ENCODE measurements at places on chromosomes 1 and 21.

DNA sequence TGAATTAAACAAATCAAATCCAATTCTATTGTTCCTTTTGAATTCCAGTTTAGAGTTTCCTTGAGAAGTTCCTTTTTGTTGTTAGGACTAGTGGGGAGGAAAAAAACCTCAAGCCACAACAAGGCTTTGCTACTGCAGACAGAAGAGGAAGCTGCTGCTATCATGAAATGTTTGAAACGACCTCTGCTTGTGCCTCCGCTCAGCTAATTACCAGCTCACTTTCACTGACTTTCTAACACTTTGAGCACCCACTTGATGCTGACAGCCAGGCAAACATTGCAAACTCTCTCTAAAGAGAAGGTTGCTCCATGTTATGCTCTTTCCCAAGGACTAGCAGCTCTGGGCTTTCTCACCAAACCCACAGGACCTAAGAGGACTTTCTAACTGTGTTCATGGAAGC, 203.9 kb upstream of the PROX1 start:
- no peak for DNase-seq

DNA sequence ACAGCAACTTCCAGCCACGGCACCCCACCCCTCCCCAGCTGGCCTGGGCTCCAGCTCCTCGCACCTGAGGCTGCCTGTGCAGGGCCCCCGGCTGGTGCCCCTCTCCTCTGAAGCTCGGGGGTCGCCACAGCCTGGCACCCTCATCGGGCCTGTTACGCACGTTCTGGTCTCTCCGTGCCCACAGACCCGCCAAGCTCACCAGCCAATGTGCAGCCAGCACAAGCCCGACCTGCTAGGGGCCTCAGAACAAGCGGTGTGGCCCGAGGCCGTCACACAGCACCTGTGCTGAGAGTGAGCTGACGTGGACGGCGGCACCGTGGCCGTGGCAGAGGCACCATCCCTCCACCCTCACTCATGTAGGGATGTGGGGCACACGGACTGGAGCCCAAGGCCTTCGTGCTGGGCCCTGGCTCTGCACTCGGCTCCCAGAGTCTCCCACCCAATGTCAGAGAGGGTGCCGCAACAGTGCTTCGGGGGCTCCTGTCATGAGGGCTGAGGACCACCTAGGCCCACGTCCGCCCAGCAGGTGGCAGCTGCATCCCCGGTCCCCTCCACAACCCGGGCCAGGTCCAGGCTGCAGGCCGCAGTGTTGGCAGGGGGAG, 4.4 kb upstream of the SAMD11 start:
- DNase-seq: peak; percentile 82

DNA sequence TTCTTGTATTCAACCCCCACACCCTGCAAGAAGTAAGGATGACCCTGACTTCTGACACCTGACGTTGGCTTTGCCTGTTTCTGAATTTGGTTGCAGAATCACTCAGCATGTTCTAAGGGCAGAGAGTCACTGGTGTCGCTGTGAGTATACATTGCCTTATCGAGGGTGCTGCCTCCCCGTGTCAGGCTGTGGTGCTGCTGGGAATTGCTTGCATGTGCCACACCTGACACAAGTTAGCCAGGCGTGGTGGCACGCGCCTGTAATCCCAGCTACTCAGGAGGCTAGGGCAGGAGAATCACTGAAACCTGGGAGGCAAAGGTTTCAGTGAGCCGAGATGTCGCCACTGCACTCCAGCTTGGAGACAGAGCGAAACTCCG, 45.9 kb downstream of the WDR4 start:
- no peak for DNase-seq

DNA sequence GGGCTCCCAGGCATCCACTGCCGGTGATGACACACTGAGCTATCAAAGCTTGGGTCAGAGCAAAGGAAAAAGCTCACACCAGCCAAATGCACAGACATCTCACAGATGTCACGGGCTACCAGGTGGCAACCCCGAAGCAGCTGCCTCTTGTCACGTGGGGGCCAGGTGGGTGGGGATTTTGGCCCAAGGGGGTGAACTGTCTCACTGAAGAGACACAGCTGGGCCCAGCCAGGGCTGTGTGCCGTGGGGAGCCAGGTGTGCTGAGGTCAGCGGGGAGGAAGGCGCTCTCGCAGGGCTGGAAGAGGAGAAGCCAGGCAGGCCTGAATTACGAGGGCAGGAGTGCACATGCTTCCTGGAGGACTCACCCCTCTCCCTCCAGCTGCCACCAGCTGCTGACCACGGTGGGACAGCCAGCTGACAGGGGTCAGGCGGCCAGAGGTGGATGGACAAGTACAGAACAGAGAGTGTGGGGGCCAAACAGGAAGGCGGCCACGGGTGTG, 32.4 kb downstream of the KCNN3 start:
- no peak for DNase-seq

DNA sequence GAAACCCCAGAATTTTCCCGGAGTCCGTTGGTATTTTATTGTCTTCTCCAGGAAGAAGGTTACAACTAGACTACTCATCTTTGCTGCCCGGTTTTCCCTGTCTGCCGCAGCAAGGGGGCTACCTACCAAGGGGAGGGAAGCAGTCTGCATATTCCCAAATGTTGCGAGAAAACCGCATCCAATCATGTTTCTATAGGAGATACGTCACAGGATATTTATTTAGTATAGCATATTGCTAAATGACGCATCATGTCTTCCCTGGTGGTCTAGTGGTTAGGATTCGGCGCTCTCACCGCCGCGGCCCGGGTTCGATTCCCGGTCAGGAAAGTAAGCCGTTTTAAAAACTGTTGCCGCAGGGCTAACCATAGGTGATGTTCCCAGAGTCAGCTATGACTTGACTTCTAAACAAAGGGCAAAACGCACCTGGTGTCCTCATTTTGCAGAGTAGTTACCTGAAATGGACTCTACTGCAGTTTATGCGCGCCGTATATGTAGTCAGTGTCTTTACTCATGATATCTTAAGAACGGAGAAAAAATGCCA, 15.2 kb upstream of the ZNF692 start:
- no peak for DNase-seq

All from chondrocyte (in vitro differentiated cells).